Common myeloid progenitor, CD34-positive (primary cell): ENCODE measurements at places on chromosomes 13 and 19.

- no peak for DNase-seq
Measured at GRCh38 chr19:6593651-6594416, 2.9 kb upstream of the CD70 start.

- peak; percentile 48 for DNase-seq
Measured at GRCh38 chr13:19713186-19713965, 69.4 kb downstream of the PSPC1 start.

- no peak for DNase-seq
Measured at GRCh38 chr13:106521095-106521799, 14.2 kb downstream of the EFNB2 start.

DNA sequence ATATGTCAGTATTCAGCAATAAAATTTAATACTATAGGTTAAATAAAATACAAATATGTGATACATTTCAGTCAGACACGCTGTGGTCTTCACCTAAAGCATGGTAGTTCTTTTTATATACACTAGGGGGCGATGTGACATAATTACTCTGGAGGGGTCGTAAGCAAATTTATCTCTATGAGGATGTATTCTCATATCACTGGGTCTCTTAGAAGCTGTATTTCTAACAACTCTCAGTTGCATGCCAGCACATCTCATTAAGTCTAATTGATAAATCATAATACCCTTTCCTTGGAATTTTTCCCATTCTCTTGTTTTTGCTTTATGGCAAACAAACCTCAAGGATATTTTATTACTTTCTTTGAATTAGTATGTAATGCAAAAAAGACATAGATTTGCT lies 3.9 kb upstream of the PCDH17 start:
- peak; percentile 67 for DNase-seq

- DNase-seq = no peak
Measured at GRCh38 chr19:33726756-33727155, 69.9 kb upstream of the KCTD15 start.

DNA sequence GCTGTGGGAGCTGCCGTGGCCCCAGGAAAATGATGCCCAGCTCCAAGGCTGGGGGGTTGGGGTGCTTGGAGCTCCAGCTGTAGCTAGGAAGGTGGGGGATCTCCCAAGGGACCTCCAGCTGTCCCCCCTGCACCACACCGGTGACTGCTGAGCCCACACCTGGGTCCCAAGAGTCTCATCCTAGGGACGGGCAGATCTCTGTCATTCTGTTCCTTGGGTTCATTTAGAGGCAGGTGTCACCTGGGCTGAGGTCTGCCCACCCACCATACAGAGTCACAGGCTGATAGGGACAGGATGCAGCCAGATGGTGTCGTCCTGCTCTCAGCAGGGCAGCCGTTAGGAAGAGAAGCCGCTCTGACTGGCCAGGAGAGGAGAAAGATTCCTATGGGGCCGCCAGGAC lies 5.3 kb downstream of the F2RL3 start:
- DNase-seq = peak; percentile 35

DNA sequence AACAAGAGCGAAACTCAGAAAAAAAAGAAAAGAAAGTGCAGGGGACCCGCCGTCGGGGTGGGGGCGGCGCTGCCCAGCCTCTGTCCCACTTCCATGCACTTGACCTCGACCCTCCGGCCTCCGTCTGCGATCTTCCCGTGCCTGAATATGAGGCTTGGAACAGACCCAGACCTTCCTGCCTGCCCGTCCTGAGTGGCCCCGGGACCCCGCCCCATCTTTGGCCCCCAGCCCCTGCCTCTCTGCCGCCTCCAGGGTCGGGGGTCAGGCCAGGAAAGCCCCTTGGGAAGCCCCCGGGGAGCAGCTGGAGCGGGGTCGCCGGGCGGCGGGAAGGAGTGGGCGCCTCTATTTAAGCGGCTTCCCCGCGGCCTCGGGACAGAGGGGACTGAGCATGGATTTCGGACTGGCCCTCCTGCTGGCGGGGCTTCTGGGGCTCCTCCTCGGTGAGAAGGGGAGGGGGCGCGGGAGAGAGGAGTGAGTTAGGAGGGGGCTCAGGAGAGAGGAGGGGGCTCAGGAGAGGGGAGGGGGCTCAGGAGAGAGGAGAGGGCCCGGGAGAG lies at the start of gene MADCAM1:
TSS of gene MADCAM1 (plus strand) at position 375 of the 554 bp plus-strand sequence. CDS start at position 389, 14 bp downstream.
- DNase-seq = no peak

GRCh38 chr19:2827840-2828489 lies 8.3 kb downstream of the ZNF554 start:
- DNase-seq = no peak

DNA sequence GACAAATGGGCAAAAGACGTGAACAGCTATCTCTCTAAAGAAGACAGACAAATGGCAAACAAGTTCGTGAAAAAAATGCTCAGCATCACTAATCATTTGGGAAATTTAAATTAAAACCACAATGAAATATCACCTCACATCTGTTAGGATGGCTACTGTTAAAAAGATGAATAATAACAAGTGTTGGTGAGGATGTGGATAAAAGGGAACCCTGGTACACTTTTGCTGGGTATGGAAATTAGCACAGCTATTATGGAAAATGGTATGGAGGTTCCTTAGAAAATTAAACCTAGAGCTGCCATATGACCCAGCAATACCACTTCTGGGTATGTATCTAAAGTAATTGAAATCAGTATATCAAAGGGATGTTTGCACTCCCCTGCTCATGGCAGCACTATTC lies 7.1 kb downstream of the CABP5 start:
- DNase-seq = no peak

DNA sequence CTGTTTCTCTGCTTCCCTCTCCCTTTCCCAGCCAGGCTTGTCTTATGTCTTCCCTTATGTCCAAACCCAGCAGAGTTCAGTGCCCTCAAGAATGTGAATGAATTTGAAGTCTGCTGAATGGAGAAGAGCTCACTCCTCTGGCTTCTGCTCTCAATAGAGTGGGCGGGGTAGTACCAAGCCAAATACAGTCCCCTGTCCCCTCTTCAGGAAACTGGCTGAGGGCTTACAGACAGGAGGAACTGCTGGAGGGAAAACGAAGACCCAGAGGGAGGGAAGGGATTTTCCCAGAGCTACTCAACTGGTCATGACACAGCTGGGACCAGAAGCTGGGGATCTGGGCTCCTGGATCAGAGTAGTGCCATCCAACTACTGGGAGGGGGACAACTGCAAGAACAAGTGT lies 32.9 kb upstream of the POU2F2 start:
- DNase-seq = no peak

DNA sequence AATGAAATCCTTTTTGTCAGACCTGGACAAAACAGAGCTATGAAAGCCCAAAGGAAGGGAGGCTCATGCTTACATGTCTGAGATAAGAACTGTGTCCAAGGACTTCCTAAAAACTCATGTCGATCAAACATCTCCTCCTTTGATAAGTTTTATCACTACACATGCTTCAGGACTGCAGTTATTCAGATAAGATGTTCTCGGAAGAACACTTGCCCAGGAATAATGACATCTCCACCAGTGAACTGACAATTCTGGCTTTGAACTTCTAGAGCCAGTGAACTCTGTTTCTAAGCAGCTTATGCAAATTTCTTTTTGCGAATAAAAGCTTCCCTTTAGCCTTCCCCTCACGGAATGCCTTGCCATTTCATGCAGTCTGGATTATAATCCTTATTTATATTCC lies 561.6 kb downstream of the TBC1D4 start:
- peak; percentile 13 for DNase-seq

- no peak for DNase-seq
Measured at GRCh38 chr19:48879025-48879637, 6.9 kb downstream of the PPP1R15A start.

DNA sequence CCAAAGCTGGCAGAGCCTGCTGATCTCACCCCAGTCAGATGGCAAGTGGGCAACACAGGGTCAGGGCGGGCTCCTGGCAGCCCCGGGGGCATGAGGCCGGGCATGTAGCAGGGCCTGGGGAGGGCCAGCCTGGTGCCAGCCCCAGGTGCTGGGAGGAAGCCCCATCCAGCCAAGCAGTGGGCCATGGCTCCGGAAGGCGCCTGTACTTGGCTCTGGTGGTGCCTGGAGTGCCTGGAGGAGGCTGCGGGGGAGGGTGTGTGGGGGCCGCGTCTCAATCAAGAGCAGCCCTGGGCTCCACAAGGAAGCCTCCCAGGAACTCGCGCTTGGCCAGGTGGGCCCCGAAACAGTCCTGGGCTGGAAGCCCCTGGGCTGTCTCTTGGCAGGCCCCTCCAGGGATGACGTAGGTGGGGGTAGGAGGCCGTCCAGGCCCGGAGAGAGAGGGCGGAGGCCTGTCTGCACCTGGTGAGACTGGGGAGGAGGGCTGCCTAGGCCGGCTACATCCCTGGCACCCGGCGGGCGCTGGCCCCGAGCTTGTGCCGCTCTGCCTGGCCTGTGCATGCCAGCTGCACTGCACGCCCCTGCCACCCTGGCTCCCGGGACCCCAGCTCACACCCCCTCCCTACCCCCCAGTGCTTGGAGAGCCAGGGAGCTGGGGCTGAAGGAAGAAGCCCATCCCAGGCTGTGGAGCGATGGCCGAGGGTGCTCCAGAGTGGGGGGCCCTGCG lies 45.9 kb downstream of the COMP start:
- no peak for DNase-seq

- no peak for DNase-seq
Measured at GRCh38 chr13:57724486-57725272, 93.1 kb downstream of the PCDH17 start.

DNA sequence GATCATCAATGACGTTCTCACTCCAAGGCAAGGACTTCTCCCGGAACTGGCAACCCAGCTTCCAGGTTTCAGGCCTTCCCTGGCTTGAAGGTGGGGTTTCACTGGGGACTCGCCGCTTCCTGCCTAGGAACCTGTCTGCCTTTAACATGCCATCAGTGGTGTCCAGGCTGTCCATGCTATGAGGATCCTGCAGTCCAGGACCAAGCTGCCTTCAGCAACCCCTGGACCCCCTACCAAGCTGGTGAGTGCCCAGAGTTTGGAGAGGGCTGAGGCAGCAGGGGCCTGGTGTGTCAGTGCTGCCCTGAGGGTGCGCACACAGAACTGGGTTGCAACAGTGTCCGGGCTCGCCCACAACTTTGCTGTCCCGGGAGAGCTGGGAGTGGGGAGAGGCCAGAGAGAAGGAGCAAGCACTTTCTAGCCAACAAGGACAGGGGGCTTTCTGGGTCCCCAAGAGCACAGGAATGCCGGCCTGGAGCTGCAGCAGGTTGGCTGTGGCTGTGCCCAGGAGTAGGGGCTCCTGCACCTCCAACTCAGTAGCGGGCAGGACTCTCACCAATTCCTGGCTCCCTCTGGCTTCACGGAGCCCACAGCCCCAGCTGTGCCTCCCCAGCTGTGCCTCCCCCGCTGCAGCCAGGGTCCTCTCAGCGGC lies 1563.2 kb upstream of the MIR17HG start:
- no peak for DNase-seq

GRCh38 chr13:50188696-50189095 lies 173.5 kb downstream of the KCNRG start:
- DNase-seq = no peak

- DNase-seq = no peak
Measured at GRCh38 chr19:28436320-28436719, 776.6 kb downstream of the UQCRFS1 start.

DNA sequence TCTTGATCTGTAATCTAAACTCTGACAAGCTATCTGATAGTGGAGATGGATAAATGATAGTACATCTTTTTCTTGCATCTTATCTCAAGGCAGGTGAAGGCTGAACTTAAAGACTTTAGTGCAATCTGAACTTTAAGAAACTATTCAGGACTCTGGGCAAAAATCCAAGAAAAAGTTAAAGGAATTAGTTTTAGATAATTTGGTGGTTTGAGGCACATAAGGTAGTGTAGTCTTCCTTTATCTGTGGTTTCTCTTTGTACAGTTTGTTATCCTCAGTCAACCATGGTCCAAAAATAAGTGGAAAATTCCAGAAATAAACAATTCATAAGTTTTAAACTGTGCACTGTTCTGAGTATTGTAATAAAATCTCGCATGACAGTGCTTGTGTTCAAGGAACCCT lies 172.9 kb downstream of the UGGT2 start:
- DNase-seq = no peak

DNA sequence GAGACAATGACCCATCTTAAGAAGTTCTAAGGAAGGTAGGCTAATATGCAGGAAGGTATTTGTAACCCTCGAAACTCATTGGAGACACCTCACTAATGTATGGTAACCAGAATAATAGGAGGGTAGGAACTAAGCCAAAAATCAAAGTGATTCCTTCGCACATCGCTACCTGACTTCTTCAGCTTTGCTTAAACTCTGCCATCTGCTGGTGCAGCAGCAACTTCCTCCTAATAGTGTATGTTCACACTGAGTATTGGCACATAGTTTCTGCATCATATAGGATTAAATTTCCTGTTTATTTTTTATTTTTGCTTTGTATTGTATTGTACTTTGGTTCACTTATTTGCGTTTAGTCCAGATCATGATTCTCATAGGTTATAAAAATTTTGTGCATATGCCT lies 676.2 kb downstream of the GPC5 start:
- peak; percentile 67 for DNase-seq

DNA sequence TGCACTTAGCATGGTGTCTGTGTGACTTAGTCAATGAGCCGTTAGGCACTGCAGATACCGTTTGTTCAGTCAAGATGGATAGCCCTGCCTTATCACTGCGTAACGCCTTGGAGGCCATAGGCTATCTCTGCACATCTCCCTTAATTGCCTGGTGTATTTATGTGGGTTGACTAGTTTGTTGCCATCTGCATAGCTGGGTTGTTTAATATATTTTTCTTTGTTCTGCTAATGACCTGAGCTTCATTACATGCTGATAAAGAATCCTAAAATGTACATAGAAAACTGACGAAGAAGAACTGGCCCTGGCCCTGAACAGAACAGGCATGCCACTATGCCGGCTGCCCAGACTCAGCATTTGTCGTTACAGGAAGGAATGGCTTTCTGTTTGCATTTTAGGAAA lies 297.8 kb downstream of the SHISA2 start:
- peak; percentile 35 for DNase-seq

GRCh38 chr13:26680123-26680450 lies 80.5 kb downstream of the GPR12 start:
- DNase-seq = no peak

DNA sequence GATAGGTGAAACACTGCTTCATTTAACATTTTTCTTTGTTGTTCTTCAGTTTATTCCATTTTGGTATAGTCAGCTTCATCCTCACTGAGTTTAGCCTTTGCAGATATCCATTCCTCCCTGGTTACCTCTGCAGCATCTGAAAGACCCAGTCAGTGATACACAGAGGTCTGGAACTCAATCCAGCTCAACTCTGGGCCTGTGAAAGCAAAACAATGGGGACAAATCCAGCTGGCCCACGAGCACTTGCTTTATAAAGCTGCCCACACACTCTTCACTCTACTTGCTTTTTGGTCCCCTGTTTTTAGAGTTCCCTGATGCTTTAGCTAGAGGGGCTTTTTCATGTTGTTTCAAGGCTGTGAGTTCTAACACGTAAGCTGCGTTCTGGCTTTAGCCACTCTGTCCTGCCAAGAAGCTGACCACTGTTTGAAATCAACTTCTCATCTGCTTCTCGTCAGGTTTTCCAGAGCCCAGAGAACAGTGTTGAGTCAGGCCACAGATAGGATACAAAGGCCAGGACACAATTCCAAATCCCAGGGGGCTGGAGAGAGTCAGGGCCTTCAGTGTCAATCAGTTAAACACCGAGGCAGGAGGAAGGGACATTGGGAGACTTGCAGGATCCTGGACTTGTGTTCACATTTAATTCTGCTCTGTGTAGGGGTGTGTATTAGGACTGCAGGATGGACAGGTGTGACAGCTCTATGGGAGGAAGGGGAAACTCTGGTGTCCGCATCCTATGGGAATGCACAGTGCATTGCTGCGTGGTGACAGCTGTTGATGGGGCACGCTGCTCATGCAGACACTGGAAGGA lies 83.5 kb upstream of the RNF113B start:
- DNase-seq = no peak

- DNase-seq = peak; percentile 61
Measured at GRCh38 chr19:18789883-18790565, 1.1 kb downstream of the COMP start.

GRCh38 chr19:18415178-18415867 lies 3.9 kb upstream of the SSBP4 start:
- DNase-seq = peak; percentile 33

- peak; percentile 79 for DNase-seq
Measured at GRCh38 chr13:51154029-51154555, 43.0 kb upstream of the C13orf42 start.
